ENCODE measurements at places on chromosomes 1 and 21. TPM values are rescaled to one million over a fixed set of nuclear protein-coding genes. Genes with fewer than 3 reads are reported as not detected.

GRCh38 chr21:38188037-38188436 is 68.8 kb upstream of the KCNJ15 start:
- no peak for DNase-seq

DNA sequence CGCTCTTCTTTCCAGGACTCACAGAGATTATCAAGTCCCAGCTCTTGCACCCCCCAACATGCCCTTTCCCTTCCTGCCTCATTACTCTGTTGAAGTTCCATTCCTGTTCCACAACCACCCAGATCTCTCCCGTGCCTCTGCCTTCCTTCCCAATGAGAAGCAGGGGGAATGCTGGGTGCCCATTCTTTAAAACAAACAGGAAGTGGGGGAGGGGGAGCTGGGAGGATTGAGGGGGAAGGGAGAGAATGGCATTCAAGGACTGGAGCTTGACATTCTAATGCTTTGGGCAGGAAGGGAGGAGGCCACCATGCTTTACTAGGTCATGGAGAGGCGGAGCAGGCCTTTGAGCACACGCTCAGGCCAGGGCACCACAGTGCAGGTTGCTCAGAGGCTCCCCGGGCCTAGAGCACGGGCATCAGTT is 150.3 kb upstream of the IRF2BP2 start:
- DNase-seq: no peak

Gene SH2D1B
- not detected for total RNA-seq

Gene CRNN
- not detected for total RNA-seq

DNA sequence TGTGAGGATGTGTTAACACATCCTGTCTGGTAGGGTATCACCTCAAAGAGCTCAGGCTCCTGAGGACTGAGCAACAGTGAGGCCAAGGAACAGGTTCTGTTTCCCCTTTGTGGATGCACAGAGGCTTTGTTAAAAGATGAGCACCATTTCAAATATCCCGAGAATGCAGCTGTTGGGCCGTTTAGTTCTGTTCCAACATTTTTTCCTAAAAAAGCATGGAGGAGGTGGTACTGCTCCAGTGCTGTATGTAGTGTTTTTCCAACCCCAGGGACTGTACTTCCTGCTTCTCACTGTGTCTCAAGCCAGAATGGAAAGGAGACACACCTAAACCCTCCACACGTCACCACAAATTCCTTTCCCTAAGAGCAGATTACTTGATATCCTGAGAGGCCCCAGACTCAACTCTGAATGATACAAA is 53.8 kb upstream of the BCL10 start:
- no peak for DNase-seq

DNA sequence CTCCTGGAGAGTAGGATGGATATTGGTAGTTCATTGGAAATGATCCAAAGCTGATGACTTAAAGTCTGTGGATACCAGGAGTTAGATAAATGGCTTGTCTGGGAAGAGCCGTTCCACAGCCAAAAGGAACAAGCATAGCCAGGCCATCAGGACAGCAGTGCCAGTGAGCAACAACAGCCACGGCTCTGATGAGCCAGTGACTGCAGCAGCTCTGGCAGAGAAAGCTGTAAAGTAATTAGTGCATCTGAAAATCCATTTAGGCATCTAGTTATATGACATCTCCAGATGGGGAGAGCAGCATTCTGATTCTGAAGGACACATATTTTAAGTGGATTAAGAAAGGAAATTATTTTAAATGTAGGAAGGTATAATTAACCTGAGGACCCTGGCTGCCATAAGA is 256.2 kb upstream of the PLXNA2 start:
- DNase-seq: no peak

Gene UTS2
- 0.19 TPM for total RNA-seq

DNA sequence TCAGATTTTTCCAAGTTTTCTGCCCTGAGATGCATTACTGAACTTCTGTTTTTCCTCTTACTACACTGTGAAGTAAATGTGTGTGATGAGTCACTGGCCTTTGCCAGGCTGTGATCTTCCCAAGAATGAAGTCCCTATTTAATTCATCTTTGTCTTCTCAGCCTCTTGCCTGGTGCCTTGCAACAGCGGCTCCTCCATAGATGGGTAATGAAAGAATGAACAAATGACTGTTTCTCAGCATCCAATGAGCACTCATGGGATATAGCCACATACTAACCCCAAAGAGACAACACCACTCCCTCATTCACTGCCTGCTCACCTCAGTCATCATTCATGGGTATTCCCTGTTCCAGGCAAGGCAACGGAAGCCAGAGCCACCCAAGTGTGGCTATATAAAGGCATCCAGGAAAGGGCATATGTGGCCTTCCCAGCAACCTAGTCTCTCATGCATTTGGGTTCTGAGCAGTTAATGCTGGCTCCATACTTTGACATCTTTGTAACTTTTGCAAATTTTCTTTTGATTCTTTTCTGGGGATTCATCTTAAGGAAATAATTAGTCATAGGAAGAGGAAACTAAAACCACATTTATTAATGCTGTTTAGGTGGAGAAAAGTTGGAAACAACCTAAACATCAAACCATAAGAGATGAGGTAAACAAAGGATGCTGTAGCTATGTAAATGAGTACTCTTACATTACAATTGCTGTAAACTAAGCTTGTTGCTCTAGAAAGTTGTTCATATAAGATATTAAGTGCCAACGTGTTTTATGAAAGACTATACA is 71.9 kb downstream of the HIVEP3 start:
- DNase-seq: no peak

GRCh38 chr1:179187735-179188471 is 41.6 kb downstream of the ABL2 start:
- DNase-seq: no peak

Gene CLCA2
- not detected for total RNA-seq

GRCh38 chr1:222247081-222247480 is 300.8 kb downstream of the HHIPL2 start:
- no peak for DNase-seq

Gene ETV3L
- not detected for total RNA-seq

Gene MPL
- total RNA-seq: not detected

- DNase-seq: no peak
Measured at GRCh38 chr1:43083375-43083891, 88.7 kb downstream of the EBNA1BP2 start.

- no peak for DNase-seq
Measured at GRCh38 chr21:42837421-42838211, 41.7 kb downstream of the WDR4 start.

Gene OR2T29
- total RNA-seq: not detected

DNA sequence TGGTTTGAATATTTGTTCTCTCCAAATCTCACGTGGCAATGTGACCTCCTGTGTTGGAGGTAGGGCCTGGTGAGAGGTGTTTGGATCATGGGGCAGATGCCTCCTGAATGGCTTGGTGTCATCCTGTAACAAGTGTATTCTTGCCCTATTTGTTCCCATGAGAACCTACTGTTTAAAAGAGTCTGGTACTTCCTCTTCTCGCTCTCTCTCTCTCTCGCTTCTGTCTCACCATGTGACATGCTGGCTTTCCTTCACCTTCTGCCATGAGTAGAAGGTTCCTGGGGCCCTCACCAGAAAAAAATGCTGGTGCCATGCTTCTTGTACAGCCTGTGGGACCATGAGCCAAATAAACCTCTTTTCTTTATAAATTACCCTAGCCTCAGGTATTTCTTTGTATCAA is 8.4 kb upstream of the PAXBP1 start:
- no peak for DNase-seq

DNA sequence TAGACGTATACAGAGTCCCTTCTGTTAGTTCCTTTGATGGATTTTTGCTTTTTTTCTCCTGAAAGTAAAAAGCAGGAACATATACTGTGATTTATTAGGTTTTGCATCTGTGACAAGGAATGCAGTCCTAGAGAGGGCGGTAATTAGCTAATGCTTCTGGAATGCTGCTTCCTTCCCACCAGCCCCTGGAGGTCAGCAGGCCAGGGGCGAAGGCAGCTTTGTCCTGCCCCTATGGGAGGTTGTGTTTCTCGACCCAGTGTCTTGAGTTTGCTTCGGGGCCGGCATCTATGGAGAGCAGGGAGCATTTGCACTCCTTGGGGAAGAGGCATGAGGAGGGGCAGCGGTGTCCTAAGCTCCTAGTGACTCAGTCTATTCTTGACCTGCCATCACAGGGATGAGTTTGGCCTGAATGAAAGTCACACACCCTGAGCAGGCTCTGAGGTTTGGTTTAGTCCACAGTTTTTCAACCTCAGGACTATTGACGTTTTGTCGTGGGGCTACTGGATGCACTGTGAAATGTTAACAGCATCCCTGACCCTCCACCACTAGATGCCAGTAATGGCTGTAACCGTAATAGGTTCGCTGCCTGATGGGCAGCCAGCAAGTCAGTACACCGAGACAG is 85.0 kb upstream of the KCNJ15 start:
- no peak for DNase-seq

GRCh38 chr21:38379147-38379546 is 119.1 kb downstream of the ERG start:
- DNase-seq: no peak

Gene CD48
- total RNA-seq: 376 TPM

DNA sequence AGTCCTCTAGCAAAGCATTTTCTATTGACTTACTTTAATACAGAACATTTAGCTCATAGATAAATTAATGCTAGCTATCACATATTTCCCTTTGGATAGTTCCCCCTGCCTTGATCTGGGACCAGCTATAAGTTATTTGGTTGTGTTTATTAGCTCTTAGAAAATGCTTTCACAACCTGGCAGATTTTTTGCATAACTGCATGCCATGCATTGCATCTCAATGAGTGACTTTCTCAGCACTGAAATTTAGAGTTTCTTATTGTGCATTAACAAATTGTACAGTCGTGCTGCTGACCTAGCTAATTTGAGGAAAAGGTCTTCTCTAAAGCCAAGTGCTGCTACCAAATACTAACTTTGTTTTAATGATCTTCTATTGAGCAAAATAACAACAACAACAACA is 164.8 kb downstream of the PLPPR5 start:
- no peak for DNase-seq

DNA sequence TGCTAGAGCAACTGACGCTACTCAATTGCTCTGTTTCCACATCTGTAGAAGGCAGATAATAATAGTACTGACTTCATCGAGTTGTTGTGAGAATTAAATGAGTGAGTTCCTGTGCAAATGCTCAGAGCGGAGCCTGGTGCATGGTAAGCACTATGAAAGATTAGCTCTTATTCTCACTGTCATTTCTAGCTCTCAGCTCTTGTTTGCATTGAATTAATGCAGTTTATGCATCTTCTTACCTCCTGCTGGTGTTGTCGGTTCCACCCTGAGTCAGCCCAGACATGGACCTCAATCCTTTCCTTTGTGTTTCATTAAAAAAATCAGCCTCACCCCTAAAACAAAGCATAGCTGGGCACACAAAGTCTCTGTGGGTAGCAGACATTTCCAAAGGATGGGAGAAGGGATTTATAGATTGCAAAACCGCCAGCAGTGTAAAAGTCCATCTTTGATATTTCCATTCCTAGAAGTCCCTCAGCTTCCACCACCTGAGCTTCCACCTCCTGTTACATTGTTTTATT is 254.4 kb upstream of the CSF3R start:
- DNase-seq: no peak

DNA sequence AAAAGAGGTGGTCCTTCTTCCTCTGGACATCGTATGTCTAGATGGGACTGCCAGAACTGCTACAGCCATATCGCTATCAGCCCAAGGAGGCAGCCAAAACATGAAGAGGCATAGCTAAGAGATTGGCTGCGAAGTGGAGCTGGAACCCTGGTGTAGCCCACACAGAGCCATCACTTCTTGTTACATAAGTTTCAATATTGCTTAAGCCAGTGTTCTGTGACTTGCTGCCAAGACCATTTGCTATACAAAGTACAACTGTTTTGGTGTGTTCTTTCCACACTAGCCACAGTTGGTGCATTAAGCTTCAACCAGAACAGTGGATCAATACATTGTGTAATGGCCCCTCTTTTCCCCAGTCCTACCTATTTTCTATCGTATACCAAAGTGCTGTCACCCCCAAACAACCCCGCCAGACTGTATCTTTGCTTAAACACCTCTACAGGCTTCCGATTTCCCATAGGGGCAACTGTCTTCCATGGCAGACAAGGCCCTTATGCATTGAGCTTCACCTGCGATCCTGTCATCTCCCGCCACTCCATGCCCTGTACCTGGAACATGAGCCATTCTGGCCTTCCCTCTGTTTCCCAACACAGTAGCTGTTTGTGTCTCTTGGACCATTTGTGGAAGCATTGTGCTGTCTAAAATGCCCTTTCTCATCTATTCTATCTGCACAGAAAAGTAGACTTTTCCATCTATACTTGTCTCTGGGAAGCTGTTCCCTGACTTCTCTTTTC is 241.8 kb downstream of the TTLL7 start:
- DNase-seq: no peak

- DNase-seq: no peak
Measured at GRCh38 chr1:219560856-219561255, 52.0 kb downstream of the ZC3H11B start.

Gene TMCO4
- total RNA-seq: 13.9 TPM

DNA sequence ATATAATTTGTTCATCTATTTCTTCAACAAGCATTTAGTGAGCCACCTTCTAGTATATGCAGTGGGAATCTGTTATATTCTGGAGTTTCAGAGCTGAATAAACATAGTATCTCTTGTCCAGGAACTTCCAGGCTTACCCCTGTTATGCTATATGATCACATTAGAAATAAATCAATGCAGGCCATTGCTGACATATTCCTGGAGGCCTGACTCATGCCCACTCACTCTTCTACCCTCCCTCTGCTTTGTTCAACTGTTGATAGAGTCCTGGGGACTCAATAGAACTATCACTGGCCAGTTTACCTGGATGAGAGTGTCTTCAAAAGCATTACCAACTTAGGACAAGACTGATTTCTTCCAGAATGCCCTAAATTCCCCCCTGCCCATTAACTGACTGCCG is 29.3 kb upstream of the SRSF10 start:
- no peak for DNase-seq

GRCh38 chr1:94866164-94866807 is 46.1 kb downstream of the SLC44A3 start:
- no peak for DNase-seq

GRCh38 chr1:45767035-45767434 is 16.6 kb upstream of the IPP start:
- DNase-seq: no peak

Gene CELF3
- total RNA-seq: not detected

GRCh38 chr1:147209825-147210821 is 15.0 kb downstream of the FMO5 start:
- DNase-seq: no peak

DNA sequence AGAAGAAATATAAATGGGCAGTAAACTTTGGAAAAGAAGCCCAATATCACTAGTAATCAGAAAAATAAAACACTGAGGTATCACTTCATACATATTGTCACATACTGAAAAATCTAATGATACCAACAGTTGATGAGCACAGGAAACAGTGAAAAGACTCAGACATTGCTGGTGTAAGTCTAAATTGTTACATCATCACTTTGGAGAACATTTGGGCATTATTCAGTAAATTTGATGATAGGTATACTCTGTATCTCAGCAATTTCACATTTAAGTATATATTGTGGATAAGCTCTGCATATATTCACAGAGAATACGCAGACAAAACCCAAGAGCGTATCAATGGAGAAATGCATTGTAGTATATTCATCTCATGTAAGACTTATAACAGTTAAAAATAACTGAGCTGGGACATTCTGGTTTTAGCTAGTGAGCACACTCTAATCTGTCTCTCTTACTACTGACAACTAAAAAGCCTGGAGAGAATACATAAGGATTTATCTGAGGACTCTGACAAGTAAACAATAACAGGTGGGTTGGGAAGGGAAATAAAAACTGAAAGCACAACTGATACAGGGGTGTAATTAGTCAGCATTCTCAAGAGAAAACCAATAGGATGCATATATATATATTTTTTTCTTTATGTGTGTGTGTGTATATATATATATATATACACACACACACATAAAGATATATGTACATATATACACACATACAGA is 212.7 kb upstream of the JUN start:
- DNase-seq: no peak

GRCh38 chr21:35398346-35398982 is 349.4 kb upstream of the RUNX1 start:
- no peak for DNase-seq

Measured in activated naive CD8-positive, alpha-beta T cell treated with anti-CD3 and anti-CD28 coated beads for 36 hours (primary cell).